ENCODE measurements at places on chromosomes 16 and 17.

DNA sequence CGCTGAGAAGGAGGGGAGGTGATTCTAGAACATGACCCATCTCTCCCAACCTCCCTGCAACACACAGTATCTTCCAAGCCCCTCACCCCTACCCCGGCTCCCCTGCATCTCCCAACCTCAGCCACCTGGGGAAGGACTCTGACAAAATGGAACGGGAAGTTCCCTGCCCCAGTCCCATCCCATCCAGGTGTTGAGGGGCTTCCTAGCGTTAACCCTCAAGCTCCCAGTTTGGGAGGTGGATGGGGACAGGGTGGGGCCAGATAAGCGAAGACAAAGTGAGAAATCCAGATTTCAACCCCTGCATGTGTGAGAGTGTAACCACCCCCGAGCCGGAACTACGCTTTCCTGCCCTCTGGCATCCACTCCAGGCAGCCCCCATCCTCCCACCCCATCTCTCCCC is 1.8 kb downstream of the ZSCAN10 start:
- no peak for DNase-seq

DNA sequence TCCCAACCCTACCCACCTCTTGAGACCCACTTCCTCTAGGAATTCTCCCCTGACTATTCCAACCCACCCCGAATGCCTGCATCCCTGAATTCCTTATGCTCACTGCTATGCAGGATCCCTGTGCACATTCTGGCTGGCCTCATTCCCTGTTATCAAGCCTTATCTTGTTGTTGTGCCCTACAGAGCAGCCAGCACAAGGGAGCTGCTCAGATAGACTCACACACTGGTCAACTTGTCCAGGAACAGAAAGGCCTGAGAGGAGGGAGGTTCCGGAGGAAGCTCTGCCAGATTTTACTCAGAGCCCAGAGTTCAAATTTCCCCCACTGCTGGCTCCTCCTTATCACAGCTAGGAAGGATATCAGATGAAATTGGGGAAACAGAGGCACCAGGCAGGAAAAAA is 24.8 kb upstream of the MYO18A start:
- no peak for DNase-seq

GRCh38 chr16:69568676-69569075 is 2.9 kb downstream of the NFAT5 start:
- no peak for DNase-seq

GRCh38 chr17:55440391-55440790 is 18.8 kb upstream of the MMD start:
- no peak for DNase-seq

GRCh38 chr17:40498281-40499084 is 2.9 kb downstream of the TNS4 start:
- peak; percentile 48 for DNase-seq

- peak; percentile 77 for DNase-seq
These were observed 1.4 kb upstream of the SLC5A11 start for GRCh38 chr16:24844101-24845030.

DNA sequence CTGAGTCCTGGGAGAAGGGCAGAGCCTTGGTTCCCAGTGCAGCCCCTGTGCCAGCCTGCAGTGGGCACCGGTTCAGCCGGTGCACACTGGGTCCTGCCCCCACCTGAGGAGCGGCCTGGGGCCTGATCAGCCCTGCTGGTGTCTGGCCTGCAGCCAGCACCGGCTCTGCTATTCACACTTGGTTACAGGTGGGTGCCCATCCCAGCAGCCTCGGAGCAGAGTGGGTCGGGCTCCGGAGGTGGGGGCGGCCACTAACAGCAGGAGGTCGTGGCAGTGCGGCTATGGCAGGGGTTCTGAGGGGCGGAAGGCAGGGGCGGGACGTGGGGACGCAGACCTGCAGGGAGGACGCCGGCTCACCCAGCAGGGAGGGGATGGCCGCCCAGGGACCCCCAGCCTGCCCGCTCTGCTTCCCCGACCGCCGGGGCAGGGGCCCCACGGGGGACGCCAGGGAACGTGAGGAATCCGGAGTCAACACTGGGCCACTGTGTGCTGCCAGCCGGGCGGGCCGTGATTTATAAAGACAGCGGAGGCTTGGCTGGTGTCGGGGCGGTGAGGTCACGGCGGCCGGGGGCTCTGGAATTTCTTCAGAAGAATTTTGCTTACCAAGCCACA is 20.3 kb downstream of the METRNL start:
- DNase-seq = peak; percentile 50

All from kidney tubule cell (primary cell).